HepG2 (cell line): ENCODE measurements at places on chromosomes 7 and 10. TPM values are rescaled to one million over a fixed set of nuclear protein-coding genes. Genes with fewer than 3 reads are reported as not detected.

DNA sequence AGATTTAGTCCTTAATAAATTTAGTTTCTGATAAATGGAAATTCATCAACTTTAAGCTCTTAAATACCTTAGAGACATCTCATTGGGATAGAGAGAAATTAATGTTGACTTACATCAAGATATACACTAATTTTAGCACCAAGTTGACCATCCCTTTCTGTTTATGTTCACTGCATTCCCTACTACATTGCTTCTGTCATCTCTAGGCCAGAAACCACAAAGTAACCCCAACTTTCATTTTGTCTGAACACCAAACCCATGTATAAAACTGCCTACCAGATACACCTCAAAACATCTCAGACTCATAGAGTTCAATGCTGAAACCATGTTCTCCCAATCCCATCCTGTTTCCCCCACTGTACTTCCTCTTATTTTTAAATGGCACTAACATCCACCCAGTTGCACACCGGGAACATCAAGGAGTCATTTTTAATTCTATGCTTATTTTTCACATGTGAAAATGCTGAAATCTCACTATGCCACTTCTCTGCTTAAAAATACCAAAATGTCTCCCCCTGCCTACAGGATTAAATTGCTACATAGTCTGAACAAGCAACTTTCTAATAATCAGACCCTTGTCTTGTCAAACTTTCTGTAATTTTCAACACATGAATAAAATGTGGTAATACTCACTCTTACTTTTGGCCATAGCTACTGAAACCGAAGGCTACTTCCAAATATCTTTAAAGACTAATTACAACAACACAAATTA, 201.6 kb downstream of the SEMA3D start:
- H3K27ac ChIP-seq, result no peak overlapping the region
- no peak overlapping the region for H3K4me3 ChIP-seq
- no peaks in the 10 kb centered on the region for H3K36me3 ChIP-seq
- no peak for DNase-seq
- H3K4me1 ChIP-seq, result no peaks in the 10 kb centered on the region

- H3K27ac ChIP-seq, result no peak overlapping the region
- H3K27me3 ChIP-seq, result no peaks in the 10 kb centered on the region
- H3K4me1 ChIP-seq, result peaks cover 32% of the 10 kb centered on the region
- no peaks in the 10 kb centered on the region for H3K36me3 ChIP-seq
- DNase-seq, result no peak
Observed at GRCh38 chr10:92153-92552, 43.1 kb upstream of the TUBB8 start.

DNA sequence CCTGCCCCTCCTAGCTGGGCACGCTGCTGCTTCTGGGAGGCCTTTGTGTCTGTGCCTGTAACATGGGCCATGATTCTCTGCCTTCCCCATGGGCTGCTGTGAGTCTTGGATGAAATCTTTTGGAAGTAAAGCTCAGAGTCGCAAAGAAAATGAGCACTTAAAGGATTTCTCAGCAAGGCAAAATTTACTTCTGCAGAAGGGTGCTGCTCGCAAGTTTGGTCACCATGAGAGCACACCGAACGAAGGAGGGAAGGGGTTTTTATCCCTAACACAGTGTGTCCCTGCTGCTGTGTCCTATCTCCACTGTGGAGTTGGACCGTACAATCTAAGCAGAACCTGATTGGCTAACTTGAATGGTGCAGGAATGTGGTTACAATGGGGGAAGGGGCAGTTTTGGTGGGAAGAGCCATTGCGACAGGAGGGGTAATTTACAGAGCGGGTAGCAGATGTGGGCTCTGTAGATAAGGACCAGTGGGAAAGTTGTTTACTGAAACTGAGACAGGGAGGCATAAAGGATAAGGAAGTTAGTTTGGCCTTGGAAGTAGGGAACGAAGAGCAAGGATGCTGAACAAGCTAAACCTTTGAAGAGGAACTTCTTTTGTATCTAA, 57.5 kb downstream of the FANK1 start:
- no peaks in the 10 kb centered on the region for H3K36me3 ChIP-seq
- DNase-seq, result no peak
- H3K27me3 ChIP-seq, result peaks cover 4% of the 10 kb centered on the region; the same call in 1 of the 3 replicates
- H3K4me3 ChIP-seq, result no peak overlapping the region

Gene LGI1
- not detected in 2 replicates for total RNA-seq

DNA sequence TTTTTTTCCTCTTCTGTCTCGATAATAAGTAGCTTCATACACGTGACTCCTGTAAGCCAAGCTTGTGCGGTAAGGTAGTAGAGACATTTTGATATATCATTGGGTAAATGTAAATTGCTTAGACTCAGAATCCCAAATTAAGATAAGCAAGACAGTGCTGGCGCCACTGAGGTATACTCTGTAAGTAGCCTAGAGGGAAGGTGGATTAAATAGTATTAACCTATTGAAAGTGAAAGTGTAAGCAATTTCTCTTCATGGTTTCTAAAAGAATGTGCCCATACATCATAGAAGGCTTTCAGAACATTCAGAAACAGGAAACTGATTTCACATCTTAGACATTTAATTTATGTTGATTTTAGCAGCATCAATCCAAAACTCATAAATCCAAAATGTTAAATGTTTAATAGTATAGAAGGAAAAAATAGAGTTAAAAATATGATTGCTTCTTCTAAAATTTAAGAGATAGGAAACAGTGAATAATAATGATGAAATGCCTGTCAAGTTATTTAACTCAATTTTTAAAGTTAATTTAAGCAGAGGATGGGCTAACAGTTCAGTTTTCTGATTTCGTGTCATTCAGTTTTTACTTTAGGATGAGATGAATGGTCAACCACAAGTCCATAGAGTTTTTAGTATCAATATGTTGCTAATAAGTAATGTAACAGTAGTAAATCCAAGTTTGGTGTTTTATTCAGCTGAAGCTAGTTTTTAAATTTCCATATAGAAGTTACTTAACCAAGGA, 36.8 kb downstream of the LRRC72 start:
- H3K27ac ChIP-seq, result no peak overlapping the region
- no peaks in the 10 kb centered on the region for H3K36me3 ChIP-seq
- no peaks in the 10 kb centered on the region for H3K27me3 ChIP-seq
- no peaks in the 10 kb centered on the region for H3K4me1 ChIP-seq
- H3K4me3 ChIP-seq, result no peak overlapping the region

Gene NACAD
- total RNA-seq, result 0.08 TPM in 1 of 2 replicates, not detected in the other
